ENCODE measurements at places on chromosomes 7 and 10. TPM values are rescaled to one million over a fixed set of nuclear protein-coding genes. Genes with fewer than 3 reads are reported as not detected.

TBXAS1 gene
- 5.0 TPM for total RNA-seq

CNTNAP2 gene
- not detected for total RNA-seq

COBL gene
- total RNA-seq: under 0.01 TPM

FZD8 gene
- total RNA-seq: 19.6 TPM

ANKRD2 gene
- total RNA-seq: 5.4 TPM

ACTL6B gene
- total RNA-seq: not detected

CNPY1 gene
- total RNA-seq: not detected

ADGRA1 gene
- not detected for total RNA-seq

GTF2I gene
- total RNA-seq: 179 TPM

HOXA3 gene
- total RNA-seq: 4.7 TPM

Measured in placental epithelial cell (primary cell).